Effector CD8-positive, alpha-beta T cell (primary cell): ENCODE measurements at places on chromosomes 4 and X.

- DNase-seq: no peak
These were observed 62.5 kb downstream of the MGST2 start for GRCh38 chr4:139728146-139728545.

DNA sequence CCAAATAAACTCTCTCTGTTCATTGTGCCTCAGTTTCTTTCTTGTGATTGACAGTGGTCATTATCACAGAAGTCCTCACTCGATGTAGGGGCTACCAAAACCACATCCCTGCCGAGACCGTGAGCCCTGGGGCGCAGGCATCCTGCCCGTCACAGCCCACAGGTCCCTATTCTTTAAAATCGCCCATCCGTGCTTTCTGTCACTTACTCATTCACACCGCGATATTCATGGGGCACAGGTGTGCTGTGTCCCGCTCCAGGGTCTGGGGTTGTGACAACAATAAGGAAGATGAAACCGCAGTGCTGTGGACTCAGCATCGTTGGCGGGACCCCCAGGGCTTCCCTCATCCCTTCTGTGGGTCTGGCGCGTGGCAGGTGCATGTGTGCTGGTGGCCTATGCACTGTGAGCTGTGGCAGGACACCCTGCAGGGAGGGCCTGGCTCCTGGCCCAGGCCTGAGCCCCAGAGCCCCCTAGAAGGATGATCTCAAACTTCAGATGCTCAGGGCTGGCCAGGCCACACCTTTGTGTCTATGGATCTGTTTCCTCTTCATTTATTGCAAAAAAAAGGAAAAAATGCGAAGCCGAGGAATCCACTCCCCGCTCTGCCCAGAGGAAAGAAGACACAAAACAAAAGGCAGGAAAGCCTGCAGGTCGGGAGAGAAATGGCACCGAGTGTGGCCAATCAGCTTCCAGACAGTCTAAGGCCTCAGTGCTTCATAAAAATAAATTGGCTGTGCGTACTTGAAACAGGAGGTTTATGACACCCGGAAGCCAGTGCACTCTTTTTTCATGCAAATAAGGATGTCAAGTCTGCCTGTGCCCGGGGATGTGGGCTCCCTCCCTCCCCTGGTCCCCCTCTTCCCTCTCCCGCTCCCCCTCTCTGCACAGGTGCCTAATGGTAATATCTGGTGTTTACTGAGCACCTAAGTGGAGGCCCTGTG, 109.5 kb upstream of the ADRA2C start:
- DNase-seq: no peak

DNA sequence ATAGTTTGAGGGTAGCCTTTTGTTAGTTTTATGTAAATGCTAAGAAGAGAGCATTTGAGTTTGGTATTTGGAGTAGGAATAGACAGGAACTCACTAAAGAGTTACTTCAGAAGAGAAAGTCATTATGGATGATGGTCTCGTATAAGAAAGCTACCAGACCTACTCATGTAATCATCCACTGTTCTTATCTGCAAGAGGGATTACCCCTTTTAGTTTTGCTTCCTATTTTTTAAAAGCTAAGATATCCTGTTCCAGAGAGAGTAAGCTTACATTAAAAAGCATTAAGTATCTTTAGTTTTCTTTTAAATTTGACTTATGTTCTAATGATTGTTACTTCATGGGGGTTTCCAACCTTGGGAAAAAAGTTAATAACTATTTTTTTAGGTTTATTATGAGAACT, 12.5 kb upstream of the ART3 start:
- DNase-seq: no peak

DNA sequence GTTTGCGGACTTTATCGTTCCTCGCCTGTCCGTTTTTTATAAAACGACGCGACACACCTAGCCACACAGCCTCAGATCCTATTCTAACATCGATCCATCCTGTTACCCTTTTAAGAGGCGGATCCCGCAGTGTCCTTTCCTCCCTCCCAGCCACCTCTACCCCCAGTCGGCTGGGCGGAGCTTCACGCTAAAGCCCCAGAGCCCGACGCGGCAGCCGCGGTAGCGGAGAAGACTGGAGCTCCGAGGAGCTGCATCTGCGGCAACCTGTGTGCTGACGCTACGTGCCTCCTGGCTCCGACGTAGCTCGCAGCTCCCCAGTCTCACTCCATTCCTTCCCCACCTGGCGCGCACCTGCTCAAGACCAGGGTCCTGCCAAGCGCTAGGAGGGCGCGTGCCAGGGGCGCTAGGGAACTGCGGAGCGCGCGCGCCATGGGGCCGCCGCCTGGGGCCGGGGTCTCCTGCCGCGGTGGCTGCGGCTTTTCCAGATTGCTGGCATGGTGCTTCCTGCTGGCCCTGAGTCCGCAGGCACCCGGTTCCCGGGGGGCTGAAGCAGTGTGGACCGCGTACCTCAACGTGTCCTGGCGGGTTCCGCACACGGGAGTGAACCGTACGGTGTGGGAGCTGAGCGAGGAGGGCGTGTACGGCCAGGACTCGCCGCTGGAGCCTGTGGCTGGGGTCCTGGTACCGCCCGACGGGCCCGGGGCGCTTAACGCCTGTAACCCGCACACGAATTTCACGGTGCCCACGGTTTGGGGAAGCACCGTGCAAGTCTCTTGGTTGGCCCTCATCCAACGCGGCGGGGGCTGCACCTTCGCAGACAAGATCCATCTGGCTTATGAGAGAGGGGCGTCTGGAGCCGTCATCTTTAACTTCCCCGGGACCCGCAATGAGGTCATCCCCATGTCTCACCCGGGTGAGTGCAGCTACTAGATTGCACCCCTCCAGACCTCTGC, at the start of gene RNF128:
Gene RNF128 (plus strand): TSS at position 217 of the 953 bp plus-strand sequence. CDS start 213 bp downstream, at position 430.
- DNase-seq: no peak

DNA sequence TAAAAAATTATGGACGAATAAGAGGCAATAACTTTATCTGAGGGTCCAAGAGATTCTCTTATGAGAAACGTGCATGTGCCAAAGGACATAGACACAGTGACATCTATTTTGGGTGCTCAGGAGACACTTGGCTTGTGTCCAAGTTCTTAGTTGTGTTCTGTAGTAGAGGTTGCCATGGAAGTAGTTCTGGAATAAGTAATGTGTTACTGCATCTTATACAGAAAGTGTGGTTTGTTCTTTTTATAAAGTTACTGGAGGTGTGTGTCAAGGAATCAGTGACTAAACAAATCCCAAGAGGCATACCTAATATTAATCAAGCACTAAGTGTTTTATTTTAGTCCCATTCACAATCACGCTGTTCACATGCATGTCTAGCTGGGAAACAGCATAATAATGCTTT, 305.7 kb downstream of the ARHGAP24 start:
- no peak for DNase-seq

DNA sequence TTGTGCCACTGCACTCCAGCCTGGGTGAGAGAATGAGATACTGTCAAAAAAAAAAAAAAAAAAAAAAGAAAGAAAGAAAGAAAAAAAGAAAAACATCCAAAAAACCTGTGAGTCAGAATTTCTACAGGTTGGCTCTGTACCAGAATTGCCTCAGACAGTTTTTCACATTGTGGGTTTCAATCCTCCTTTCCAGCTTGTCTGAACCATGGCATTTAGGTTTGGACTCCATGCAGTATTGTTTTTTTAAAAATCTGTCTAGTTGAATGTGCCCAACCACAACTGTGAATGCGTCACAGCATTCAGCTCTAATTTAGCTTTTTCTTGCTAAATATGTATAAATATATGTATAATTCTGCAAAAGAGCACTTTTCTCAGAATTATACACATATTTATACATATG, 31.4 kb upstream of the ARSH start:
- DNase-seq: no peak

DNA sequence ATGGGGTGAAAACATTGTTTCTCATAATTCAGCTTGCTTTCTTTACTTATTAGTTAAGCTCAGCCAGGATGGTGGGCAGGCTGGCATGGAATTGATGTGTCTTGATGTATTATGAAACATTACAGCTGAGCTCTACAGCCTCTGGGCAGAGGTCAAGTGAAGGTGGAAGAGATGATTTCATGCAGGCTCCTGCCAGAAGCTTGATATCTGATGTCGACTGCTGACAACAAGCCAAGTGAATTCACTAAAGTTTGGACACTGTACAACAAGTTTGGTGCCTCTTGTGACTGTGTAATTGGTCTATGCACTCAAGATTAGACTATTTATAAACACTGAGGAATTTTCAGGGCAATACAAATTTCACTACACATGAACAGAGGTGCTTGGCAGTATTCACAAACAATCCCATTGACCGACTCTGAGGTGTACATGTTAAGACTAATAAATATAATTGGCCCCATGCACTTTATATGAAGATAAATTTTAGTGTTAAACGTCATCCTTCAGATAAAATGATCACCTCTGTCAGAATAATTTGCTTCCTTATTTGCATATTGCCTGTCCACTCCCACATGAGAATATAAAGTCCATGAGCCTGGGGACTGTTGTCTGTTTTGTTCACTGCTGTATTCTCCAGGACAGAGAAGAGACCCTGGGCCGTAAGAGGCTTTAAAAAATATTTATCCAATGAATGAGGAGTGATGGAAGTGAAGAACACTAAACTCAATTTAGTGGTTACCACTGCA, 612.2 kb downstream of the IQCM start:
- DNase-seq: no peak

GRCh38 chr4:962231-963208, 10.8 kb downstream of the DGKQ start:
- DNase-seq: no peak

DNA sequence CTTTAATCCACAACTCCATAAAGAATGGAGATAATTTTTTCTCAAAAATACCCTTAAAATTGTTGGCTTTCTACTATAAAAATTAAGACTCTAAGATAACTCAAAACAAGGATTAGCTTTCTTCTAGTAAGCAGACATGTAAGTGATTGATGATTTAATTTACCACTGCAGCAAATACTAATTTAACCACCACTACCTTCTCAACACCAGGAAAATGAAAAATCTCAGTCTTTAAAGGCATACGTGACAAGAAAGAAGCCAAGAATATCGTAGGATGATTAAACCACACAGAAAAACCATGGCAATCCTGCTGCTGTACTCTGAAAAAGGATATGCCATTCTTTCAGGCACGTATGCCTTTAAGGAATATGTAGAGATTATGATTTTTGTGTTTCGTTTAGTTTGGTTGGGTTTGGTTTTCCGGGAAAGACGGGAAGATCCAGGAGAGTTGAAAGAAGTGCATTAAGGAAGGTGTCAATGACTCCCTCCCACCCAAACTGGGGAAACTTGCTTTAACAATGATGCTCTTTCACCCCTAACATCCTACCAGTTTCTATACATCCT, 881 bp downstream of the LRCH2 start:
- DNase-seq: no peak

DNA sequence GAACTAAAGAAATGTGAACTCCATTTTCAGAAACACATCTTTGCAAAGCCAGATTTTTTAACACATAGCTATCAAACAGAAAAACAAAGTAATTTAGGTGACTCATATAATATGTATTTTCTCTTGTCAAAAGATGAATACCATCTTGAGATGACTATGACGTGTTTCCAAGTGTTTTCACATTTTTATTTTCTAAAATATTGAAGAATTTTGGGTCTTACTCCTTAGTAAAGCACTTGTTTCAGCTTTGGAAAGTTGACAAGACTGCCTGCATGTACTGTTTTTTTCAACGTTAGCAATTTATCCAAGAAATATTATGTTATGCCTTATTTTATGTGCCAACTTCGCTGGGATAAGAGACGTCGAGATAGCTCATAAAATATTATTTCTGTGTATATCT, 733.9 kb upstream of the EPHA5 start:
- no peak for DNase-seq

DNA sequence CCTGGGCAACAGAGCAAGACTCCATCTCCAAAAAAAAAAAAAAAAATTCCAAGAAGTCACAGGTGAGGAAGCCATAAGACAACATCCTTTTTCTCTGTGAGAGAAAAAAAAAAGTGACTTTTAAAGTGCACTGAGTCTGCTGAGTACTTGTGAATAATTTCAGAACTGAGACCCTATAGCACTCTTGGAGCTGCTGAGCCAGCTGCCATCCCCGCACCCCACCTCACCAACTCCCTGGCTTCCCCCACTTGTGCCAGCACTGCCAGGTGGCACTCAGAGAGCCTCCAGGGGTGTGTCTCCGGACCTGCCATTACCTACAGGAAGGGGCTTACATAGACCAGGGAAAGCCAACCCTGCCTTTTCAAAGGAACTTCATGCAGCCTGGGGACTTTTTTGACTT, 39.2 kb upstream of the HS3ST1 start:
- no peak for DNase-seq

GRCh38 chrX:77967631-77968030, 1.8 kb downstream of the PGAM4 start:
- no peak for DNase-seq

DNA sequence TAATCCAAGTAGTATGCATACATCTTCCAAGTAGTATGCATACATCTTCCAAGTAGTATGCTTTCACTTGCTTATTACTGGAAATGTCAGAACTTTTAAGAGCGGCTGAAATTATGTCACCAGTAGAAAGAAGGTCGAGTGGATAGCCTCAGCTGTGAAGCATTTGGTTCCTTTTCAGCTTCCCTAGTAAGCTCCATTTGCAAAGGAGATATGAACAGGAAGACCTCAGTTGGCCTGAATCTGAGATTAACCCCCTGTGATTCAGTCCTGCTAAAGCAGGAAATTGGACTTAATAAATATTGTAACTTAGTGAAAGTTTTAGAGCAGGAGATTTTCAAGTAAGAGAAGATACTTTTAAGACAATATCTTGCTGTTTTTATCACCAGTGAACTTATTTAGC, 48.1 kb downstream of the PCDH7 start:
- DNase-seq: no peak

DNA sequence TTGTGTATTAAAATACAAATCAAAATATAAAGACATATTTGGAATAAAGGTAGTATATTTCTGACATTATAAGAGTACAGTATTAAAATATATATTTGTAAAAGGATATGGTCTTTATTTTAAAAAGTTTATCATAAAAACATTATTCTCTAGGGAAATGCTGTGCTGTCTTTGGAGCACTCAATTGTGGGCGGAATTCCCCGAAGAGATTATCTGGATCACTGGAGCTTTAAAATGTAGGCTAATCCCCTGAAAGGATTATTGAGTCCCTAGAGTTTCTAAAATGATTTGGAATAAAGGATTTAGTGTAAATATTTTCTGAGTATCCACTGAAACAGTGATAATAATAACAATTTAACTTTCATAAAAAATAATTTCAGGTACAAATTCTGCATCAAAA, 1239.4 kb downstream of the TECRL start:
- DNase-seq: no peak

DNA sequence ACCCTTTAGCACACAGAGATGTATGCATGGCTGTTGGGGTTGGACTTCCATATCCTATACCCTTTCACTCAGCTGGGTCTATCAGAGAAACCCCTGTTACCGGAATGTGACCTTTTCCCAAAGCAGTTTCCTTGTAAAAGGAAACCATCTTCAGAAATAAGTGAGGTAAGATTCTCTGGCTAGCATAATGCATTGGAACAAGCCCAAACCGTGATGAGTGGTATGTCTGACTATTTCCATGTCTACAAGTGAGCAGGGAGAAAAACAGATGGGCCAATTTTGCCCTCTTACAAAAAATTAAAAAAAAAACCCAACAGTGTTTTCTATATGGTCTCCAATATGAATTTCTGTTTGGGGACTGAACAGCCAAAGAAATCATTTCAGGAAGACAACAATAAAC, 283.9 kb downstream of the SMARCA1 start:
- no peak for DNase-seq

- DNase-seq: no peak
These were observed 77.6 kb downstream of the NWD2 start for GRCh38 chr4:37322122-37322521.
